Omental fat pad (tissue), 4 donors: ENCODE measurements at places on chromosomes 7 and 10.

- no peak for DNase-seq
Measured at GRCh38 chr10:55065185-55065584, 264.2 kb upstream of the PCDH15 start.

DNA sequence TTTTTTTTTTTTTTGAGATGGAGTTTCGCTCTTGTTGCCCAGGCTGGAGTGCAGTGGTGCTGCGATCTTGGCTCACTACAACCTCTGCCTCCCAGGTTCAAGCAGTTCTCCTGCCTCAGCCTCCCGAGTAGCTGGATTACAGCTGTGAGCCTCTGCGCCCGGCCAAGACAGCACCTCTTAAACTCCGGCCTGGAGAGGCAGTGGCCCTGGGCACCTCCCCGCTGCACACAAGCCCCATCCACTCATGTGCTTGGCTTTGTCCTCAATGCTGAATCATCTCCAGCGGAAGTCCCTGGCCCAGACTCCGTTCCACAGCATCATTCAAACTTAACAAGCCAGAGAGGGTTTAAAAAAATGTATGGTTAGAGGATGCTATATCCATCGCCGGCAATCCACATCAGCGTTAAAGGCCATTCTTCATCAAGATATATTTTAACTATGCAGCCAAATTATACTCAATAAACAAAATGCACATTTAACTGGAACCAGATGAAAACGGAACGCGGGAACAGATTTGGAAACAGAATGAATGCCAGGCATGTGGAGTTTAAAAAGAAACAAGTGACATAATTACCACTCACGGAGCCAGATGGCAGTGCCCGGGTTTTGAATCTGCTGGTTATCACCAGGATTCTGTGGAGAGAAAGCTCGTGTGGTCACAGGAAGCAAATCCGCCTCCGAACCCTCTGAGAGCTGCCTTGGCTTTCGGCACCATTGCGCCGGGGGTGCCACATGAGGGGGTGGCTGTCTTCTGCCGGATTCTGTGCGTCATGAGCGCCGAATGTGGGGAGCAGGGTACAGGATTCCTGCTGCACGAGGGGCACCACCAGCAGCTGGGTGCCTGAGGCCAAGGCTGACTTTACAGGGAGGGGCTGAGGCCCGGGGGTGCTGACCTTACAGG, 45.6 kb upstream of the CFAP46 start:
- DNase-seq, result no peak

DNA sequence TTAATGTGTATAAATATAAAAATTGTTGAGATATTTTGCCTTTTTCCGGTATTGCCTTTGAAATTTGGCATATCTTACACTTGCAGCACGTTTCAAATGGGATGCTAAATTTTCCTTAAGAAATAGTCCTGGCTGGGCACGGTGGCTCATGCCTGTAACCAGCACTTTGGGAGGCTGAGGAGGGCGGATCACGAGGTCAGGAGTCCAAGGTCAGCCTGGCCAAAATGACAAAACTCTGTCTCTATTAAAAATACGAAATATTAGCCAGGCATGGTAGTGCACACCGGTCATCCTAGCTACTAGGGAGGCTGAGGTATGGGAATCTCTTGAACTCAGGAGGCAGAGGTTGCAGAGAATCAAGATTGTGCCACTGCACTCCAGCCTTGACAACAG, 220.2 kb downstream of the PTEN start:
- DNase-seq, result no peak

GRCh38 chr10:70600512-70601395, 1.8 kb downstream of the PRF1 start:
- no peak for DNase-seq

GRCh38 chr10:113326160-113327111, 226.4 kb upstream of the HABP2 start:
- DNase-seq, result peak; percentile 78

DNA sequence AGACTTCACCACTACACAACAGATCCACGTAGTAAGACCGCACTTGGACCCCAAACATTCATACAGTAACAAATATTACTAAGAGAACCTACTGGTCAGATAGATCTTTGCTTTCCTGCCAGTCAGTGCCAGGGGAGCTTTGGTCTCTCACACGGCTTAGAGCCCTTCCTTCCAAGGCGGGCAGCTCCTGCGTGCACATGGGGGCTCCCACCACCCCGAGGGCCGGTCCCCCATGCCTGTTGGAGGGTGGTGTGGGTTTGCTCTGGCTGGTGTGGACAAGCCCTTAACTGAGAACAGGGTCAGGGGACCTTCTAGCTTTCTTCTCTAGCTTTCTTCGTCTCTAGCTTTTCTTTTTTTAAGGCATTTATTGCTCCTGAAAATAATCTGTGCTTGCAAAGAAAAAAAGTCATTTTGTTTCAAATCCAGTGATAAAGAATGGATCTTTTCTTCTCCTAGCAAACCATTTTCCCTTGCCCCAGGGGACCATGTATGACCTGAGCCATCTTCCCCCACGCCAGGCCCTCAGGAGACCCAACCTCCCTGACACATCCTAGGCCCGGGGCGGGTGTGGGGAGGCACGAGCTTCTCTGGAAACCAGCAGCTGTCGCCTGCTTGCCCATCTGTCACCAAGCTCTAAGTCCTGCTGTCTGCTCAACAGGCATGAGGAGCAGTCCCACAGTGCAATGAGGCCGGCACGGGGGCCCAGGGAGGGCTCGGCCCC, 591.1 kb downstream of the PTPRN2 start:
- DNase-seq, result no peak

DNA sequence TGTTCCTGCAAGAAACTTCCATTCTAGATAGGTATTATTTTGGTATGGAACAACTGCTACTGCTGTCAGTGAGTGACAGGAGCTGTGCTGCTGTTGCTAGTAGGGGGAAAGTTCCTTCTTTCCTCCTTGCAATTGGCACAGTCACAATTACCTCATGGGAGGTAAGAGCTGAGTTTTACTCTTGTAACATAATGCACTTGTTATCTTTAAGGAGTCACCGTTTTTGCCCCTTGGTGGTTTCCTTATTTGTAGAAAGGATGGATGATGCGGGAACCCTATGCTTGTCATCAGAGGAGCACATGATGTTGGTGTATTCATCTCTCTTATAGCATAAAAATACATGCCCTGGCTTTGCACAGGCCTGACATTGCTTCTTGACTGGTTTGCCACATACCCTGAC, 234.7 kb upstream of the NPY start:
- no peak for DNase-seq

GRCh38 chr7:92765725-92766124, 70.6 kb downstream of the CDK6 start:
- DNase-seq, result no peak

DNA sequence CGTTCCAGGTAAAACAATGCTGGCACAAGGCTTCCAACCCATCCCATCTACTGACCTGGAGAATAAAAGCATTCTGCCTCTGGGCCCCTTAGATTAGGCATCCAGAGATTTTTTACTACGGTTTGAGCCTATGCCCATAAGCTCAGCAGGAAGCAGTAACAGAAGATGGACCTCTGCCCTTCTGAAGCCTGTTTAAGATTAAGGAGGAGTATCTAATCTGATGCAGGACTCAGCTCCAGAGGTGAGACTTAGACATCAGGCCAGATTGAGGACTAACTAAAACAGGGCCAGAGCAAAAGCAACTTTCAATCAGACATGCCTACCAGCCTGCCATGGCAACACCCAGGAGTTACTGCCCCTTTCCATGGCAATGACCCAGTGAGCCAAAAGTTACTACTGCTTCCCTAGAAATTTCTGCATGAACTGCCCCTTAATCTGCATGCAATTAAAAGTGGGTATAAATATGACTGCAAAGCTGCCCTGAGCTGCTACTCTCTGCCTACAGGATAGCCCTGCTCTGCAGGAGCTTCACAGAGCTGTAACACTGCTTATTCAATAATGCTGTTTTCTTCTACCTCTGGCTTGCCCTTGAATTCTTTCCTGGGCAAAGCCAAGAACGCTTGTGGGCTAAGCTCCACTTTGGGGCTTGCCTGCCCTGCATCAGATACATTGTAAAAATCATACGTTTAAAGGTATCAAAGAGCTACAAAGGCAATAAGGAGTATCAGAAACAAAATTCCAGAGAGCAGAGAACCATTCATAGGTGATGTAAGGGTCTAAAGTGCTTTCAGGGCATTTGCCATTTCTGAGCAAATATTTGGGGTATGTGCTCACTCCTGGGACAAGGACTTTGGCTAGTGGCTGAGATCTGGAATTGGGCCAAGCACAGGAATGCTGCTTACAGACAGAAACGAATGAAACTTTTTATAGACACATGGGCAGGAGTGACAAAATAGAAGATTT, 25.0 kb upstream of the CNNM1 start:
- no peak for DNase-seq

DNA sequence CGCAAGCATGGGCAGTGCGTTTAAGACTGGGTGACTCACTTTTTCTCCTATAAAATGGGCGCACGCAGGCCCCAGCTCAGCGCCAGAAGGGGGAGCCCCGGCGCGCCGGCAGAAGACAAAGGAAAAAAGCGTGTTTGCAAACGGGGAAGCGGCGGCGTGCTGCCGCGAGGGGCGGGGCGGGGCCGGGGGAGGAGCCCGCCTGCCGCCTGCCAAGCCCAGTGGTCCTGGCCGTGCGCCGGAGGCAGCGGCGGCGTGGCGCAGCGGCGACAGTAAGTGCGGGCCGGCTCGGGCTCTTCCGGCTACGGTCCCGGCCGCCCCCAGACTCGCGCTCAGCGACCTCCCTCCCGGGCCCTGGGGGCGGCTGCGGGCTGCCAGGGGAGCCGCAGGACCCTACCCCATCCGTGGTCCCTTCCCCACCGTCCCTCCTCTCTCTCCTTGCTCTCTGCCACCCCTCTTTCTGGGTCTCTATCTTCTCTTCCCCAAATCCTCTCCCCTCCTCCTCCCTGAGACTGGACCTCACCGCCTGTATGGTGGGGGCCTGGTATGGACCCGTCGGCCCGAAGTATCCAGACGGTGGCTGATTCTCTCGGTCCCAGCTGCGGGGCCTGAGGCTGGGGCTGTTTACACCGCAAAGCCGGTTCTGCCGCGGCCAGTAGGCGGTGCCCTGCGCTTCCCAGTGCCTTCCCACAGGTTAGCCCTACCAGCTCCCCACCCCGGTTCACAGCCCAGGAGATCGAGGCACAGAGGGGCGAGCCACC, at the start of gene SLC29A3:
Gene SLC29A3, plus strand, starts transcription at position 218 of the 758 bp plus-strand sequence. Its CDS starts 51 bp downstream, at position 269.
- peak; percentile 44 for DNase-seq

- DNase-seq, result no peak
Measured at GRCh38 chr7:28697913-28698563, 260.1 kb downstream of the TRIL start.

- no peak for DNase-seq
Measured at GRCh38 chr7:127411176-127411575, 18.7 kb upstream of the ZNF800 start.

DNA sequence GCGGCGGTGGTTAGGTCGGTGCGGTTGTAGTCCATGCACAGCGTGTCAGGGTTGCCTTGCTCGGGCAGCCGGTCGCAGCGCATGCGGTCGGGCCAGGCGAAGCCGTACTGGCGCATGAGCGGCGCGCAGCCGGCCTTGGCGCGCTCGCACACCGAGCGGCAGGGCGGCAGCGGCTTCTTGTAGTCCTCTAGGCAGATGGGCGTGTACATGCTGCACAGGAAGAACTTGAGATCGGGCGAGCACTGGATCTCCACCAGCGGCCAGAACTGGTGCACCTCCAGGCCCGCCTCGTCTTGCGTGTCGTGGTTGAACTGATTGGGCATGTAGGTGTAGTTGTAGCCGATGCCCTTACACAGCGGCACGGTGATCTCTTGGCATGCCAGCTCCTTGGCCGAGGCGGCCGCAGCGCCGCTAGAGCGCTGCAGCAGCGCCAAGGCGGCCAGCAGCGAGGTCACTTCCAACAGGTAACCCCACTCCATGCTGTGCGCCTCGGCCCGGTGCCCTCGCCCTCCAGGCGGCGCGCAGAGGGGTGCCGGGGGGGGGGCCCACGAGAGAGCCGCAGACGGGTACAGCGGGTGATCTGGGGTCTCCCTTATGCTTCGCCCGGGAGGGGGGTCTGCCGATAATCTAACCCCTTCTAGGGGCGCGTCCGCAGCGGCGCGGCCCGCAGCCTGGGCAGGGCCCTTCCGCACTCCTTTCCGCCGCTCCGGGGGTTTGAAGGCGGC, 983 bp downstream of the FZD8 start:
- DNase-seq, result no peak

GRCh38 chr10:15262036-15262713, 93.7 kb upstream of the NMT2 start:
- DNase-seq, result no peak

DNA sequence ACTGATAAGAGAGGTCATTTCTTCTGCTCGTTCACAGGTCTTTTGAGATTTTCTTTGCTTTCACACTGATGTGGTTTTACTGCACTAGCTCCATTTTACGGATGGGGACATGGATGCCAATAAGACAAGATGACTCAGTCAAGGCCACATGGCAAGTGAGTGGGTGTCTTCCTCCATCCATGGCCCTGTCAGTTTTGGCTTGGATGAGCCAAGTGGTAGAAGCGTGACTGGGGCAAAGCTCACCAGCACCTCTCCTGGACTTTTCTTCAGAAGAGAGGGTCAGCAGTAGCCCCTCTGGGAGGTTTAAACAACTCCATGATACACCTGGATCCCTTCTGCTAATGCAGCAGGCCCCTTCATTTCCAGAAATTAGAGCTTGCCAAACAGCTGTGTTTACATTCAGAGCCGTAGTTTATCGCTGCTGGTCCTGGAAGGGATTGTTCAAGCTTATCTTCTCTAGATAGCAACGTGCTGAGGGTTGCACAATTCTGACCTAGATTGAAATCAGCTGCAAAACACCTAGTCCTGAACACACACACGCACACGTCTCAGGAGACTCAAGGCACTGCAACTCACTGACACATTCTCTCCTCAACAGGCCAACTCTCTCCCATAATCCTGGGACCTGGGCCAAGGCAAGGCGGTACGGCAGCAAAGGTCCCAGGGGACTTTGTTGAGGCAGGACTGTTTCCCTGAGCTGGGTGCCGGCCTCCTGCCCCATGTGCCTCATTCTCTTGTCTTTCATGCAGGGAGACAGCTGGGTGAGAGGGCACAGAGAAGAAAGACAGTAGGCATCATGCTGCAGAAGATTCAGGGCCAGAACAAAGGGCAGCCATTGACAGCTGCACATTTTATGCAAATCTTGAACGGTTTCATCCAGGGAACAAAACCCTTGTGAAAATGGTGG, 14.2 kb upstream of the PDCD4 start:
- no peak for DNase-seq

DNA sequence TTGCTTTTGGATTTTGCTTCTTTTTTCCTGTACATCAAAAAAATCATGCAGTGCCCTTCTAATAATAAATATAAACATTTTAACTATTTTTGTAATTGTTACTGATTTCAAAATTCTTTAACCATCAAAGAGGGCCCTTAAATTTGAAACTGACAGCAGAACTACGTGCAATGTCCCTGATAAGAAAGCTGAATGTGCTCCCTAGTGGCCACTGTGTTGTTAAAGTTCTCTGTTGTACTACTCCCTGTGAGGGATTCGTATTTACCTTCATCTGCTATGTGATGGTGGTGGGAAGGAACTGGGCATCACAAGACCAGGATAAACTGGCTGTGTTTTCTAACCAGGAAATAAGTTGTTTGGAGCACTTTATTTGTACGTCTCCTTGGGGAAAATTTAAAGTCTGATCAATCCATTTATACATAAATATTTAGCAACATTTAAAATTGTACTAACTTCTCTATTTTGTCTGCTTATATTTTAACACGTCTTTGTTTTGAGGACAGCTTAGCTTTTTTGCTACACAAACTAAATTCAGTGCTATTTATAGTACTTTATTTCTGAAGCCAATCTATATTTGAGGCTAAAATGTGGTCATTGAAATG, 322.4 kb downstream of the HGF start:
- no peak for DNase-seq

GRCh38 chr10:80462299-80462980, 8.3 kb downstream of the TSPAN14 start:
- DNase-seq, result no peak

GRCh38 chr7:47574482-47575329, 7.2 kb downstream of the TNS3 start:
- DNase-seq, result no peak

- no peak for DNase-seq
Measured at GRCh38 chr10:20596065-20596755, 300.9 kb downstream of the NEBL start.
